ENCODE measurements at places on chromosomes 4 and X.

GRCh38 chr4:8209181-8209874, 10.2 kb downstream of the SH3TC1 start:
- no peak for DNase-seq

DNA sequence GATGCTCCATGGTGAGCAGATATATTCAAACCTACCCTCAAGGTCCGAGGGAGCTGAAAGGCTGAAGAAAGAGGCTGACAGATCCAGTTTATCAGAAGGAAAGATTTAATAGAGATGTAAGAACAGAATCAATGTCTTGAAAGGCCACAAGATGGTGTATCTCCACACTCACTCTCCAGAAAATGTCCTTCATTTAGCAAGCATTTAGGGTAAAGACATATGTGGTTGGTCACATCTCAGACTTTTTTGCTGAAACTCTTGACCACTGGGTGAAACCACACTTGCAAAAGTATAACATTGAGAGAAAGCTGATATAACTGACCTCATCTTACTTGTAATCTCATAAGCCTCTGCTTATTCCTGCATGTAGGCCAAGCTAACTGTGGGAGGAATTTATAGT, 745.8 kb upstream of the GALNTL6 start:
- no peak for DNase-seq

GRCh38 chrX:1781766-1782165, 166.9 kb downstream of the ASMT start:
- no peak for DNase-seq

DNA sequence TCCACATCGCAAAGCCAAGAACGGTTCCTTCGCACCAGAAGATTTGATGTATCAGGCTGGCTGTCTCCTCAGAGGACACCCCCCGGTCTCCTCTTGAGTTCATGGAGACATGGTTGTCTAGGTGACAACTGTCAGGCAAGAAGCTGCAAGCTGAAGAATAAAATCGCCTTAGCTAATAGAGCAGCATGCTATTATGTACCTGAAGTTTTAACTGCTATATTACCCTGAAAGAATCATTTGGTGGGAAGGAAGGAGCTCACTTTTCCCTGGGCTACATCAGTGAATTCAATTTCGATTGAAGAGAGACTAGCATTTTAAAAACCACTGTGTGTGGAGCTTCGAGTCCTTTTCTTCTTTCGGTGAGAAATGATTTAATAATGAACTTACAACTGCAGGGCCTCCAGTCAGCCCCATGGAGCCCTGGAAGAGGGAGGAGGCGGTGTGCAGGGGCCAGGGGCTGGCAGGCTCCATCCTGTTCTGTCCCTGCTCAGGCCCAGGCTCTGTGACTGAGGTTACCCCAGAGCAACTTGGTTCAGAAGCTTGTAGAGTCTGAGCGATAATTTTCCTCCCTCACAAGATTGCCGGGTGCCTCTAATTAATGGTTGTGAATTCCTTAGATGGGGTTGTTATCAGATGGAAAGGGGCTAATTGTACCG, 191.3 kb downstream of the MID1IP1 start:
- no peak for DNase-seq

All from stimulated activated CD4-positive, alpha-beta T cell treated with anti-CD3 and anti-CD28 coated beads, Interleukin-1b, Interleukin-23, amount 100 ng/mL, for 1 hour (primary cell).